ENCODE measurements at places on chromosomes 11 and 22.
A peak's percentile ranks its signal among the peaks of the same experiment; 100 is the strongest.

GRCh38 chr22:32620992-32621391, 146.4 kb downstream of the FBXO7 start:
- no peak for DNase-seq

DNA sequence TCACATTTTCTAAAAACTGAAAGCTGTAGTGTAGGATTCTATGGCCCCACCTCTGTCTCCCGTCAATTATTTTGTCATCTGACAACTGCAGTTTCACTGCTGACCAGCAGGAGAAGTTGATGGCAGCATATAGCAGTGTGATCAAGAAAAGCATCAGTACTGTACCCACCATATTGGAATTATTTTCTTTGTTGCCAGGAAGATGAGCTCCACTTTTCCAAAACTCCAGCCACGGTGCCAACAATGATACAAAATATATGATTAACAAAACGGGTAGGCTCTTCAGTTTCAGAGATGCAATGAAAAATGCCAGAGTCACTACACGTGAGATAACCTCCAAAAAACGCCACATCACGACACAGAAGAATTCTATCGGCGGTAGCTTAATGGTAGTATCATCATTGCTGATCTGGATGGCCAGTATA, 41.3 kb downstream of the XKR3 start:
- no peak for DNase-seq

- no peak for DNase-seq
Observed at GRCh38 chr11:28461338-28461737, 353.1 kb downstream of the METTL15 start.

GRCh38 chr11:64358907-64359711, at the start of gene RPS6KA4:
TSS of gene RPS6KA4 (plus strand) at chr11:64359162. CDS start at chr11:64359236, 74 bp downstream.
- DNase-seq: peak; percentile 64

- no peak for DNase-seq
Observed at GRCh38 chr11:61968758-61969390, 1.4 kb upstream of the FTH1 start.

DNA sequence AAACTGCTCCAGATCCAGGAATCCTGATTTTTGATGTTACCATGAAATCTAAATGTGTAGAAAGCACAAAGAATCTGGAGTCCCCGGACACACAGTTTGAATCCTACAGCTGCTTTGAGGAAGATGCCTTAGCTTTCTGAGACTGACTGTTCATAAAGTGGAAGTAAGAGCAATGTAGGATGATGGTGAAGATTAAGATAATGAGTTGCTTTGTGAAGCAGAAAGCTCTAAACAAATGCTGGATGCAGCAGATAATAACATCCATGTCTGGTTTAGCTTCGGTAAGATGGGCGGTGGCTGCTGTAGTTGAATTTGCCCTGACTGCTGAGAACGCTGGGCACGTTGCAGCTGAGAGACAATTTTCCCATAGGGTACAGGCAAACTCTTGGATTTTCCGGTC, 20.1 kb downstream of the OVOL1 start:
- no peak for DNase-seq

GRCh38 chr11:112718483-112718882, 242.7 kb upstream of the NCAM1 start:
- no peak for DNase-seq

DNA sequence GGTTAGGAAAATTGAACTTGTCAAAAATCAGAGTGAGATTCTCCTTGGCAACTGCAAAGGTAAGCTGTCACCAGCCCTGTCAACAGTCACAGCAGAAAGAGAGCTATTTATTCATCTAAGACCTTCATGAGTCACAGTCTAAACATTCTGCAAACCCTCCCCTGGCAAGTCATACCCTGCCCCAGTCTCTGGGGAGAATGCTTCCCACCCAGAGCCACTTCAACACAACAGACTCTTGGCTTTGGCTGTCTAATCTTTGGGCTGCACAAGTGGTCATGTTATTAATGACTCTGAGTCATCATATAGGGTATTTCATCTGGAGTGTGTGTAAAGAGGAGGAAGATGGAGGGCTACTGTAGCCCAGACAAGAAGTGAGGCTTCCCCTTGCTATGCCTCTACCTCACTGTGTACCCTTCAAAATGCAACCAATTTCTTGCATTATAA, 153.4 kb downstream of the CCDC34 start:
- no peak for DNase-seq

GRCh38 chr22:31646186-31647019, 15.6 kb downstream of the PISD start:
- DNase-seq: peak; percentile 34

- no peak for DNase-seq
Observed at GRCh38 chr11:14584595-14584994, 59.0 kb upstream of the PDE3B start.

- DNase-seq: no peak
Observed at GRCh38 chr22:24285245-24285644, 14.6 kb downstream of the SPECC1L start.

- no peak for DNase-seq
Observed at GRCh38 chr22:24952837-24953383, 394 bp downstream of the KIAA1671 start.

GRCh38 chr11:118625976-118626375, 18.6 kb downstream of the PHLDB1 start:
- DNase-seq: no peak

- no peak for DNase-seq
Observed at GRCh38 chr22:49281467-49282340, 546.0 kb downstream of the BRD1 start.

- no peak for DNase-seq
Observed at GRCh38 chr11:100105982-100106358, 581.1 kb upstream of the ARHGAP42 start.

GRCh38 chr11:85685125-85685819, 723 bp downstream of the CCDC89 start:
- DNase-seq: no peak

DNA sequence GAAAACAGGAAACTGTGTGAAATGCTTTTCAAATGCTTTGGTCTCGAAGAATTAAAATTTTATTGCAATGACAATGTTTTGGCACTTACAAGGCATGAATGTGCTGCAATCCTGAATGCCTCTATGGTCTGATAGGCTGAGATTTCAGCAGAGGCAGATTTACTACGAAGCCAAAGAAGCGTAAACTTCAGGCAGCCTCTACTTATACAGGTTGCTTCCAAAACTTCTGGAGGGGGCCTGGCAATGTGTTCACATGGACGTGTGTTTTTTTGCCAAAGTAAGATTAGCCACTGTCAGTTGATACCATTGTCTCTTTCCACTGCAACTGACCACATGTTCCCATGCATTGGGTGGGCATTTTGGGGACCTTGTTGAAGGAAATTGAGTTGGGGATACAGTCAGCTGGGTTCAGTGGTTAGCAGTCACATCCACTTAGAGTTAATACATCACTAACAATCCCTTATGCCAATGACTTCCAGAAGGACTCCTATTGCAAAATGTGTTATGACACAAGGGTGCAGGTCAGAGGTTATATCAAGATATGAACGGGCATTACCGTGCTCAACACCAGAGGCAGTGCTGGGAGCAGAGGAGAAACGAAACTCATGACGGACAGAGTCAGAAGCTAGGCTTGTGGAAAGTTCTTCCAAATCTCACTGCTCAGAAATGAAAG, 48.8 kb downstream of the ABTB2 start:
- DNase-seq: no peak

- no peak for DNase-seq
Observed at GRCh38 chr11:66861038-66861773, 4.3 kb downstream of the LRFN4 start.

- DNase-seq: no peak
Observed at GRCh38 chr22:43953988-43954785, 1.1 kb upstream of the SAMM50 start.

GRCh38 chr11:57349491-57350274, 11.5 kb downstream of the P2RX3 start:
- peak; percentile 69 for DNase-seq

- DNase-seq: no peak
Observed at GRCh38 chr11:8867931-8868631, 42.9 kb upstream of the AKIP1 start.

- no peak for DNase-seq
Observed at GRCh38 chr11:105004021-105004420, 18.9 kb downstream of the CASP5 start.

DNA sequence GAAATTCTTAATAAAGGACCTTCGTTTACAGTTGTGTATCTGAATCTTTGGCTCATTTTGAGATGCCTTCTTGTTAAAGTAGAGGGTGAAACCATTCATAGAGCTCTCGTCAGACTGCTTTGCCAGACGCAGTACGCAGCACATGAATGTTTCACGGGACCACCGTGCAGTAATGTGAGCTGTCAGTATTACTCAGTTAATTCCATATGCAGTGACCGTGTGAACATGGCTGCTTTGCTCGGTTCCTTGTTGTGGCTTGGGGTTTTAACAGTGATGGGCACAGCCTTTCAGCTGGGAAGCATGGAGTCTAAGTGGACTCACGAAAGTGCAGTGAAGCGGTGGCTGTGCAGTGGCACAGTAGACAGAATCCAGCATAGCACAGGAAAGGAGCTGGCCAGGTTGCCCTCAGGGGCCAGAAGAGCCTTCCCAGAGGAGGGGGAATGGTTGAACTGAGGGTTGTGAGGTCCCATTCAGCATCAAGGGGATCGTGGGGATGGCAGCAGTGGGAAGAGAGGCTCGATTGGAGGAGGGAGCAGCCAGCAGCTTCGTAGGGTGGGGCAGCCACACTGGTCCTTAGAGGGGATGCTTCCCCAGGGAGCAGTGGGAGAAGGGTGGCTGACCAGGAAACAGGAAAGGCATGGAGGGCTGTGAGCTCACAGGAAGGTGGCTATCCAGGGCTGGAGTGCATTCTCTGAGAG, 31.4 kb downstream of the PPFIA1 start:
- DNase-seq: no peak

GRCh38 chr22:27468712-27469111, 332.8 kb downstream of the MN1 start:
- DNase-seq: no peak

DNA sequence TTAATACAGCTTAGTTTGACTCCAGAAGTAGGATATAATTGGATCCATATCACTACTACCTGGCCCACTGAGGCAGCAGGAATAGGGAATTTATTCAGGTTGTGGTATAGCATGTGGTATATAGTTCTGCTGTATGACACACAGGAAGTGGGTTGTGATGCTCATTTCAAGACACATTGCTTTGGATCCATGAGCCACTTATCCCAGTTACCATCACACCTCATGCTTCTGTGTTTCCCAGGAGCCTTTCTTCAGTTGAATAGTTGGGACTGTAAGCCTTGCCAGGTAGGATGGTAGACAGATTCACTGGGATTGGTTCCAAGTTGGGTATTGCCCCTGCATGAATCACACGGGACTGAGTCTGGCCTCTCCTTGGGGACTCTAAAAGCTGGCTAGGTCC, 9.9 kb upstream of the SLC37A2 start:
- no peak for DNase-seq

DNA sequence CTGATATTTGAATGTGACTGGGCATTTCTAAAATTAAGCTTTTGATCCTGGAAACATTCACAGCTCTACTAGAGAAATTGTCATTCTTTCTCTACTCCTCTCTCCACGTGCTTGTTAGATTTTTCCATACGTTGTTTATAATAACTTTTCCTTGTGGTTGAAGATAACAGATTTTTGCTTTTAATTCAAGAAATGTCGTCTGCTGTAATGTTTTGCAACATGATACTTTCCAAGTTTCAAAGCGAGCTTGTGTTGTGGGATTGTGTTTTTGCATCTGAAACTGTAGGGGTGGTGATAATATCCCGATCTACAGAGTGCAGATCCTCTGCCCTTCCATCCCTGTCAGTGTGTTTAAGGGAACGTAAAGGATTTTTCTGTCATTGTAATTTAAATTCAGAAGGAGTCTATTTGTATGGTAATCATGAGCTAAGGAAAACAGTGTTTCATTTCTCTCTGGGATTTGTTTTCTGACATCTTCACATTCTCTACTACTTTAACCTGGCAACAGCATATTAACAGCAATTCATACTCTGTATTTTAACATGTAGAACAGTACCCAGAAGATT, 321.4 kb downstream of the FAT3 start:
- no peak for DNase-seq

GRCh38 chr22:38110008-38110862, at the start of gene BAIAP2L2:
TSS of gene BAIAP2L2 (minus strand) at chr22:38110684. CDS start at chr22:38110525, 159 bp downstream.
- DNase-seq: no peak

- DNase-seq: no peak
Observed at GRCh38 chr11:83097429-83098075, 25.9 kb upstream of the RAB30 start.

- DNase-seq: no peak
Observed at GRCh38 chr22:48004038-48004437, 1241.6 kb downstream of the TBC1D22A start.
